Stimulated activated CD4-positive, alpha-beta T cell treated with anti-CD3 and anti-CD28 coated beads, TNF-alpha, amount 100 ng/mL, for 1 hour (primary cell): ENCODE measurements at places on chromosomes 2 and 18.

- no peak for DNase-seq
These were observed 1.3 kb downstream of the RNPEPL1 start for GRCh38 chr2:240569523-240569997.

DNA sequence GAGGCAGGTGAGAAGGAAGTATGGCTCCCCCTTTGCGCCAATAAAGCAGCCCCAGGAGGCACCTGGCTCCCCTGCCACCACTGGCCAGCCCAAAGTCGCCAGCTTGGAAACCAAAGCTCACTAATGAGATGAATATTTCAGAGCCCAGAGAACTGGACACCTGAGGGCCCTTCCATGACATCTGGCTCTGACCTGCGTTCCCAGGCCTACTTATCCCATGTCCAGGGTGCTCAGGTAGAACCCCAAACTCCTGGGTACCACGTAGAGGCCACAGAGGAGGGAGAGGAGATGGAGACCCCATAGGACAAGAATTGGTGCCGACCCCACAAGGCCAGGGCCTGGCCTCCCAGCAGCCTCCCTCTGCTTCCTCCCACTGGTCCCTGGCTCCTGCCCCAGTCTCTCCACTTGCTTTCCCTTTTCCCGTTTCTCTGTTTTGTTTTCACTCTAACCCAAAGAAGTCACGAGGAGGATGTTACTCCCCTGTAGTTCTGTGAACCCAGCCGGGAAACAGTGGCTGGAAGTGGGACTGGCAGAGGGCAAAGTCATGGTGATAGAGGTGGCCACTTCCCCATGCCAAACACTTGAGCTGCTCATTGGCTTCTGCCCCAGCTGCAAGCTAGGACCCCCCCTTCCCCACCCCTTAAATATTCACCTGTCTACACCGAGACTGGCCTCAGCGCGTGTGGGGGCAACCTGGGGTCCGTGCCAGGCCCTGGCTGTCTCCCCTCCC is 820 bp downstream of the TMBIM1 start:
- DNase-seq, result no peak

GRCh38 chr2:121043827-121044222 is 241.2 kb downstream of the TFCP2L1 start:
- DNase-seq, result no peak

DNA sequence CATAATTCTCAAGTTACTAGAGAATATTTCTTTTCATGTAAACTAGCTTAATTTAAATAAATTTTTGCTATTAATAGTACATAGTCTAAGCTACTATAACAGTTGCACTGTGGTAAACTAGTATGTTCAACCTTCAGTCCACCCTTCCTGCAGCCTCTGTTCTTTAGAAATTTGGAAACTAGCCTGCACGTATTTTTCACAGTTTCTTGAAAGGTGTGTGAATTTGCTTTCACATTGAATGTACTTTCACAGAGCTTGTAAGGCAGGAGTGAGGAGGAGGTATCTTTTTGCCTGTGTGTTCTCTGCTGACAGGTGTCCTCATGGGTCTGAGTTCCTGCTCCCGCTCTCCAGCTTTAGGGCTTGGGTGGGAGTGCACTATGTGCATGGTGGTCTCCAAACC is 117.5 kb downstream of the ATP9B start:
- DNase-seq, result no peak

GRCh38 chr2:41207578-41207977 is 755.7 kb upstream of the SLC8A1 start:
- DNase-seq, result no peak

DNA sequence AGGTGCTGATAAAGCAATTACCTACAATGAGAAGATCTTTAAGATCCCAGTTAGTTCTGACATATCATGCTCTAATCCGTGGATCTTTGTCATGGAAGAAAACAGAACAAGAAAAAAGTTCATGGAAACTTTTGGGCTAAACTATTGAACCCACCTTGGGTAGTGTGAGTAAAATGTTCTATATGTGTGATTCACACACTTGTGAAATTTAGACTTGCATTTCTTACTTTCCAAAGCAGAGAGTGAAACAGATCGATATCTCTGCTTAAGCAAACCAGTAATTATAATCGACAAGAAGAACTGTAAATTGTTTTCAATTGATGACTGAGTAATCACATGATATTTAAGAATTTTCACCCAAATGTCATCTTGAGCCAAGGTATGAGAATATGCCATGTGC is 214.2 kb downstream of the HRH4 start:
- no peak for DNase-seq

DNA sequence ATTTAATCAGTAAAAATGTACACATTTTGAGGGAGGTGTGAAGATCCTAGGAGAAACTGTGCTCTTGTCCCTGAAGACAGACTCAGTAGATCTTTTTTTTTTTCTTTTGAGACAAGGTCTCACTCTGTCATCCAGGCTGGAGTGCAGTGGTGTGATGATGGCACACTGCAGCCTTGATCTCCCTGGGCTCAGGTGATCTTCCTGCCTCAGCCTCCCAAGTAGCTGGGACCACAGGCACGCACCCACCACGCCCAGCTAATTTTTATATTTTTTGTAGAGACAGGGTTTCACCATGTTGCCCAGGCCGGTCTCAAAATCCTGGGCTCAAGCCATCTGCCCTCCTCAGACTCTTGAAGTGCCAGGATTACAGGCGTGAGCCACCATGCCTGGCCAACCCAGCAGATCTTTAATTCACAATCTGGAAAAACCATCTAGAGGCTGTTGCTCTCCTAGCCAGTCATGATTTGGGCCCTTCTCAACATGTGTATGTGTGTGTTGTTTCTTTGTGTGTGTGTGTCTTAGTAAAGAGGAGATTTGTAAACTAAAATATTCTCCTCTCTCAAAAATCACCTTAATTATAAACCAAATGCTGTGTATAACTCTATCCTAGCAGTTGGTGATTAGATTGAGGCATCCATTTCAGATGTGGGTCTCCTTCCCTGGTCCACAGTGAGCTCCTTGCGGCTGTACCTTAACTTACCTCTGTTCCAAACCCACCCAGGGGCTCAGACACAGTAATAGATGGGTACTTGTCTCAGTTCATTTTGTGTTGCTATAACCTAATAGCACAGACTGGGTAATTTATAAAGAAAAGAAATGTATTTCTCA is 3.9 kb upstream of the MYCN start:
- DNase-seq, result no peak

GRCh38 chr2:36387258-36387916 is 31.8 kb downstream of the CRIM1 start:
- no peak for DNase-seq

- no peak for DNase-seq
These were observed 208.5 kb downstream of the SH3BP4 start for GRCh38 chr2:235160281-235160810.

DNA sequence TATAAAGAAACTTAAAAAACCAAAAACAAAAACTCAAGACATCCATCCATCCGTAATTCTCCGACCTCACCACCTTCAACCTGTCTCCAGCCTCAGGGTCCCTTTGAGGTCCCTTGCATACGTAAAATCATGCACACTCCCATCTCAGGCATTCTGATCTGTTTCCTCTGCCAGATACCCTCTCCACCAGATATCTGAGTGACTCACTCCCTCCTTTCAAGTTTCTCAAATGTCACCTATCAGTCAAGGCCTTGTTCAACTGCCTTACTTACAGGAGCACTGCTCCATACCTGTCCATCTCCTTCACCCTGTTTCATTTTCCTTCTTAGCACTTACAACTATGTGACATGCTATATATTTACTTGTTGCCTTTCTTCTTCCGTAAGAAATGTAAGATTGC is 369.3 kb downstream of the NBAS start:
- DNase-seq, result no peak

DNA sequence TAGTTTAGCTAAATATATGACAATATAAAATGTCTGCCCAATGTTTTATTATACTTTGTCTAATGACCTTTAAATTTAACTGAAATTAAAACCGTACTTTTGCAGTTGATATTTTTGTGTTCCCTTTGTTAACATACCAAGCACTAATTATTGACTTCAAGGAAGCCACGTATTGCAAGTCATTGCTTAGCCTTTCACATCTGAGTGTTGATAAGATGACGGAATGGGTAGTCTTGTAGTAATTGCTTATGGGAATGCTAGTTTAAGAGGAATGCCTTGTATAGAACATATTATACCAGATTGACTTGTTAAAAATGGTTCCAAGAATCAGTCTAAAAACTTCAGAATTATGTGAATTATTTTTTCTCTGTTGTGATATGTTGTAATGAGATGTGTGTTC is 14.0 kb upstream of the ELAC1 start:
- no peak for DNase-seq

- DNase-seq, result no peak
These were observed 225.5 kb upstream of the TMEM200C start for GRCh38 chr18:6120820-6121279.

DNA sequence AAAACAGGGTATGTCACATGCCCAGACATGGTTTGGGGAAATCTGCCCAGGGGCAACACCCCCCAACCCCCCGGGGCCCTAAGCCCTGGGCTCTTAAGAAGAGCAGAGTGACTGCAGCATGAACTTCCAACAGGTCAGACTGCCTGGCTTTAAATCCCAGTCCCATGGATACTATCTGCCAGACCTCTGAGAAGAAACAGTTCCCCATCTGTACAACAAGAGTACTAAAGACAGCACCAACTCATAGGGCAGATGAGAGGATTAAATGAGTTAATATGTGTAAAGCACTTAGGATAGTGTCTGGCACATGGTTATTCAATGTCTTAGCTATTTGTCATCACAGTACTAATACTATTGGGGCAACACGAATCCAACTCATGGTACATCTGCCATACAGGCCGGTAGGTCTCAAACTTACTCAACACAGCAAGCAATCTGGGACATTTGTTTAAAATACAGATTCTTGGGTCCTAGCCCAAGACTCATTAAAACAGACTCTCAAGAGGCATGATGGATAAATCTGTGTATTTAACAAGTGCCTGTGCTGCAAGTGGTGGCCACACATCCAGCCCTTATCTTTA is 23.4 kb downstream of the CDH2 start:
- DNase-seq, result no peak

DNA sequence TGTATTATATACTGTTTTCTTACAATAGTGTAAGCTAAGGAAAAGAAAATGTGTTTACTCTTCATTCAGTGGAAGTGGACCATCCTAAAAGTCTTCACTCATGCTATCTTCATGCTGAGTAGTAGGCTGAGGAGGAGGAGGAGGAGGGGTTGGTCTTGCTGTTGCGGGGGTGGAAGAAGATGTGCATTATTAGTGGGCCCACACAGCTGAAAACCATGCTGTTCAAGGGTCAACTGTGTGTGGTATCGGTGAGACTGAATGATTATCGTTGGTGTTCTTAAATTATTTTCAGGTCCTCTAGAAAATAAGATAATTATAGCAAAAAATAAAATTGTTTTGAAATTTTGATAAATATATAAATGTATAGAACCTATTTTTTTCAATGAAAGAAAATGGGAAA is 22.0 kb downstream of the INSIG2 start:
- no peak for DNase-seq

DNA sequence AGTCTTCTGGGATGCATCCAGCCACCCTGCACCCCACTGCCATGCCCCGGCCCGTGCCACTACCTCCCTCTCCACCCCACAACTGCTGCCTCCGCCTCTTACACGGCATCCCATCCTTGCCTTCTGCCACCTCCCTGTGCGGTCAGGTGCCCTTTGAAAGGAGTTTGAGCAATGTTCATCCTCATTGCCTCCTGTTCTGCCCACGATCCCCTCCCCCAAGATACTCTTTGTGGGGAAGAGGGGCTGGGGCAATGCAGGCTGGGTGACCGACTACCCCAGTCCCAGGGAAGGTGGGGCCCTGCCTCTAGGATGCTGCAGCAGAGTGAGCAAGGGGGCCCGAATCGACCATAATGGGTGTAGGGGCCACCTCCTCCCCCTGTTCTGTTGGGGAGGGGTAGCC is 8.4 kb downstream of the MFSD2B start:
- no peak for DNase-seq

GRCh38 chr2:16257322-16258028 is 317.1 kb downstream of the MYCN start:
- no peak for DNase-seq

DNA sequence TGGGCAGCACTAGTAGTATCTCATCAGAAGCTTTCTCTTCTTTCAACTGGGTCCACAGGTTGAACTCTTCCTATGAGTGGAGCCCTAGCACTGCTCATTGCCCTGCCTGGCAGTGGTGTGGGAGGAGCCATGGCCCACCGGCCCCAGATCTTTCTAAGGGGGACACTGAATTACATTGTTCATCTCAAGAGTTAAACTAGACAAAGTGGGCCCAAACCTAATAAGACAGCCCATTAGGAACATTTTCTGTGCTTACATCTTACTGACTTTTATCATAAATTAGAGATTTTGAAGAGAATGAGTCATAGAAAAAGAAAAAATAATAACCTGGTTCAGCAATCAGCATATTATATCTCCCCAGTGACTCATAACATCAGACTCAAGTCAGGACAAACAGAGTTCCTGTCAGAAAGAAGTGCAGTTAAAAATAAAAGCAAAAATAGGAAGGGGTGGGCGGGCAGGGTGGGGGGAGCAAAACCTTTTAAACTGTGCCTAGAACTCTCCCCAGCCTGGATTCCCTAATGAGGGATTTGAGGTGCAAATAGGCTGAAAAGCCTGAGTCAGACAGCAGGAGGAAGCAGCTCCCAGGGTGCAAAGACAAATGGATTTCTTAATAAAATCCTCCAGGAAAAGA is 161.6 kb upstream of the TRIB2 start:
- DNase-seq, result peak; percentile 21

DNA sequence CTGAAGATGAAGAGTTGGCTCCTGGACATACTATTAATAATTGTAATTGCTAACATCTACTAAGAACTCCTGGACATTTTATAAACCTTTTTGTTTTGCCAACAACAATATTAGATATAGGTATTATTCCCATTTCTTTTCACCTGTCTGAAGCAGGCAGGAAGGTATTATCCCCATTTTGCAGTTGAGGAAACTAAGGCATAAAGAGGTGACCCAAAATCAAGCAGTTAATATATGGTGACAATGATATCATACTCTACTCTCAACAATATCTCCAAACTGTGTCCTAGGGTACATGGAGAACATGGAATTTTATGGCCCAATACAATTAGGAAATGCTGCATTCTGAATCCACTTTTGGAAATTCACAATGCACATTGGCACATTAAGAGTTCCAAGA is 1.8 kb upstream of the NMI start:
- no peak for DNase-seq

GRCh38 chr2:131394147-131394931 is 30.4 kb upstream of the RAB6D start:
- no peak for DNase-seq

- no peak for DNase-seq
These were observed 67.5 kb downstream of the PDE1A start for GRCh38 chr2:182359027-182359989.

DNA sequence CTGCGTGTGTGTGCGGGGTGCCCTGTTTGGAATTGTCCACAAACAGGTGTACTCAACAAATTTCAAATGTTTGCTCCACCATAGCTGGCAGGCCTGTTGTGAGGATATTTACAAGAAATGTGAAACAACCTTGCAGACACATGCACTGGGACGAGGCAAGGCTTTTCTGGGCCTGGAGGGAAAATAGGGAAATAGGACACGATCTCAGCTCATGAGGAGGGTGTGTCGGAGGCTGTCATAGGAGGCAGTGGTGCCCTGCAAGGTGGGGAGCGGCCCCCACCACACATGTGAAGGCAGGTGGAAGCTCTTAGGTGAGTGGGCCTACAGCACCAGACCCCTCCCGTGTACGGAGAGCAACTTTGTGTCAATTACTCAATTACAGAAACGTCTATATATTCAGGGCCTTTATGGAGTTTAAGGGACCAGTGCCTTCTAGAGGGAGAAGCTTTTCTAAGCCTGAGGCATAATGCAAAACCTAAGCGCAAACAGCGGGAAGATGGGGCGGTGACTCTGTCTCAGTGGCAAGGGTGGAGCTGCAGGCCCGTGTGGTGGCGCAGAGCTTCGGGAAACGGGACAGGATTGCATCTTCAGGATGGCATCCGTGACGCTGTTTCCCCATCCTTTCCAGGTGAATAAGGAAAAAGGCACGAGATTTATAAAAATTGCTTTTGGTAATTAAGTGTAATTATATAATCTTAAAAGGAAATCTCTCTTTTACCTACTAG is 48.0 kb downstream of the RNF144A start:
- no peak for DNase-seq
